ENCODE measurements at places on chromosomes 4 and X. TPM values are rescaled to one million over a fixed set of nuclear protein-coding genes. Genes with fewer than 3 reads are reported as not detected.

DNA sequence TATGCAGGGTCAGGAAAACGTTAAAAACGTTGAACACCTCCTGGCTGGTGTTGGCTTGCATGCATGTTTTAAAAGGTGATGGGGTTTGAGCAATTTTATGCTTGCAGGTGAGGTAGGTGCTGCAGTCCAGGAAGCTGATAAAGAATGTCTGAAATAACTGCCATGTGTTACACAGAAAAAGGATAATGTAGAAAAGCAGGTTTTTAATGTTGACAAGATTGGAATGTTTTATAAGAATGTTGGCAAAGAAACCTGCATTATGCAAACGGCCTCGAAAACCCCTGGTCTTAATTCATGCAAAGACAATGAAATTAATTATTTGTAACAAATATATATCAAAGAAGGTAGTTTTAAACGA, 723.7 kb upstream of the AGA start:
- no peak for DNase-seq

DNA sequence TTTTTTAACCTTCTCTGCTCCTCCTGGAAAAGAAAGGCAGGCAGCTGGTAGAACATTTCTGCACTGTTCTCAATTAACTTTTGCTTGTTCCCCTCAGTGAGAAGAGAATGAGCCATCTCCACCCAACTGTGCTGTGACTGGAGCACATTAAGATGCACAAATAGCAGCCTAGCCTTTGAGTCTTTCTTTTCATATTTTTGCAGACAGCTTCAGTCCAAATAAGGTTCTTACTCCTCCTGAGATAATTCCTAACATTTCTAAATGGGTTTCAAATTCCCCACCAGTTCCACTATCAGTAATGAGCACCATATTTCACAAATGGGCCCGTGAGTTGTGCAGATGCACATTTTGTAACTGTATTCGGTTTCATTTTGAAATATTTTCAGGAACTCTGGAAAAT, 118.6 kb downstream of the SPCS3 start:
- DNase-seq: no peak

- no peak for DNase-seq
Measured at GRCh38 chrX:155242300-155242699, 22.0 kb downstream of the RAB39B start.

- DNase-seq: no peak
Measured at GRCh38 chrX:138771047-138771446, 59.5 kb upstream of the FGF13 start.

- DNase-seq: no peak
Measured at GRCh38 chr4:70589785-70590184, 2.3 kb upstream of the AMBN start.

DNA sequence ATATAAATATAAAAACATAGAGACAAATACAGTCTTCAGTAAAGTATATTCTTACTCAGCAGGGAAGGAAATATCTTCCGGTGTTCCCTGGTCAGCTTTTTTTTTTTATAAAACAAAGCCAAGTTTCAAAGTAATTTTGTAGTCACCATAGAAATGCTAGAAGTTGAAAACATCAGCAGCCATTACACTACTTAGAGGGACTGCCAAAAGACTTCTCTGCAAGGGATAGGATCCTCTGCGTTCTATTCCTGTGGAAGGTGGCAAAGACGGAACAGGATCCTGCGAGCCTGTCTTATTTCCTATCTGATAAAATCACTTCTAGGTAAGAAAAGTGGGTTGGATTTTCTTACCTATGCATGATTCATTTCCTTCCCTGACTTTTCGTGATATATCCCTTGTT, 19.4 kb downstream of the CLDN22 start:
- no peak for DNase-seq

- peak; percentile 69 for DNase-seq
Measured at GRCh38 chr4:184384810-184385557, 89.4 kb downstream of the IRF2 start.

DNA sequence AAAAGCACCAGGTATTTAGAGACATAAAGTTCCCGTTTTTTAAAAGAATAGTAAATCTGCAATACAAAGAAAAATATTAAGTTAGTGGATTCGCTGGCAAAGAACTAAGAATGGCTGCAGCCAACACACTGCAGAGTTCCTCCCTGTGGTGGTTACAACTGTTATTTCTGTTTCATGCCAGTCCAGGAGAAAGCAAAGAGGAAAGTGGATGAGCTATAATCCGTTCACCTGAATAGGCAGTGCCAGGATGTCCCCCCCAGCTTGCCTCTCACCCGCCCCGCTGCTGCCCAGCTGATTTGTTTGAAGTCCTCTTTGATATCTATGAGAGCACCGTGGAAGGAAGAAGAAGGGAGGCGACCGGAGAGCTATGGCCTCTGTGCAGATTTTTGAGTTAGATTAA, 63.9 kb downstream of the PTCHD1 start:
- no peak for DNase-seq

- DNase-seq: no peak
Measured at GRCh38 chr4:132108784-132109183, 1040.3 kb upstream of the PCDH10 start.

DNA sequence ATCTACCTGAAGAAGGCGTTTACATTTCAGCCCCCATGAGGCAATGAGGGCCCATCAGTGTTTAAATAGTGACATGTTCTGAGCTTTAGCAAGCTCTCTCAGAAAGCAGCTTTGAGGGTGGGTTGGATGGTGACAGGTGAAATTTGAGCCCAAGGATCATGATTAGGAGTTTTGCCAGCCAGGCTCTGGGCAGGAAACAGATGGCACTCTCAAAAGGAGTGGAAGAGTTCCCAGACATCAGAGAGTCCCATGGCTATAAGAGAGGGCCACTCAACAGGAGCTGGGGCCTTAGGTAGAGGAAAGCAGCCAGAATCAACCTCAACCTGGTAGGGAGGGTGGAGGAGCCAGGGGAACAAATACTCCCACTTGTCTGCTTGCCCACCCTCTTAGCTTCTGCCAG, 499.8 kb downstream of the MID1IP1 start:
- no peak for DNase-seq

DNA sequence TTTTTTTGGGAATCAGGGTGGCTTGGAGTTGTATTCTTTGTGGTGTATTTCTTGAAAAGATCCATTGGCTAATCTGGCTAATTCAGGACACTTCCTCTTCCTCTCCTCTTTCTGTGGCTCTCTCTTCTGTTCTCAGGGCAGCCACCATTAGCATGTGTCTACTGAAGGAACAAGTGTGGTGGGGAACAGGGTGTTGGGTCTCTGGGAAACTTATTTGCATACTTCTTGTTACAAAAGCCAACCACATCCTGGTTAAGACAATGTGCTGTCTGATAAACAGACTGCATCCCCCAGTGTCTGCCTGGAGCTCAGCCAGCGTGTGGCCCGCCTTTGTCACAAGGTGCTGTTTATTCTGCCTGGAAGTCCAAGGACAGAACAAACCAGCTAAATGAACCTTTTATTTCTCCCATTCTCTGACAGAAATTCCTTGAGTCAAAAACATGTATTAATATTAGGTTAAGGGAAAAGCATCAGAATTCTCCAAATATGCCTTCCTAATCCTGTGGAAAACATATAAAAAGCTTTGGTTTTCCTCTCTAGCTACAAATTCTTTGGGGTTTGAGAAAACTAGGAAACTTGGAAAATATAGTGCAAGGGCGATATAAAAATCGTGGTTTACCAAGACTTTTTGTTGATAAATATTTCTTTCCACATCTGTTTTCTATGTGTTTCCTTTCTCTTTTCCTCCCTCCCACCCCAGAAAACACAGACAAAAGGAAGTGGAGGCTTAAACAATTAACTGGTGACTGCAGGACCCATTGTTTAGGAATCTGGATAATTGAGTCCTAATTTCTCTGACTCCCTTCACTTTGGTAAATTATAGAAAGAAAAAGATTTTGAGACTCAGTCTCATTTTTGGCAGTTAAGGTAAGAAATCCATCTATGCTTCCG, 203.6 kb downstream of the SPRY1 start:
- no peak for DNase-seq

- no peak for DNase-seq
Measured at GRCh38 chrX:14936561-14936960, 63.3 kb downstream of the MOSPD2 start.

DNA sequence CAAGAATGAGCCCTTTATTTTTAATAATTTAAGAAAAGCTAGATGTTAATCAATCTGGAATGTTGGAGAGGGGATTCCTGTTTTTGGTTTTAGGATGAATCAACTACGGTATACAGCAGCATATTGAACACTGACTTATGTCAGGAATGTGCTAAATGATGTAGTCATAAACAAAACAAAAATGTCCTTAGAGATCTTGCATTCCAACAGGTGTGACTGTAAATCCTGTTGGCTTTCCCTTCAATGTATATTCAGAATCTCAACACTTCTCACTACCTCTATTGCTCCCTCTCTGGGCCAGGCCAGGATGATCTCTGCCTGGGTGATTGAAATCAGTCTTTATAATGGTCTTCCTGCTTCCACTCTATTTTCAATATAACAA, 37.8 kb upstream of the BDH2 start:
- DNase-seq: no peak

DNA sequence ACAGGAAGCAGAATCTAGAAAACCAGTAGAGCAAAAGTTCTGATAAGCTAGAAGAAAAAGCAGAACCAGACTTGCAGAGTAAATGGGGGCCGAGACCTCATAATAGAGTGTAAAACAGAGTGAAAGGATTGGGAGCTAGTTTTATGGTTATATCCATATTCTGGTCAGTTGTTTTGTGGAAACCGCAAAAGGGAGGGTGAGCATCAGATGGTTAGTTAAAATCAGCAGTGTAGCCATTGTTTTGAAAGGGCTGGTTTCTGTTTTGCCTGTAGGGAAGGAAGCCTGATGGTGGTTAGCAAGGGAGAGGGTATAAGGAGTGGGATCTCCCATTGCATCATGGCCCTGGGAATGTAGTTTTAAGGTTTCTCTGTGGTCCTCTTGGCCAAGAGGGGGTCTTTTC, 17.2 kb upstream of the CCNI start:
- no peak for DNase-seq

Gene VSIG1
- total RNA-seq: not detected

Gene ARAP2
- 4.7 TPM for total RNA-seq

Gene SHROOM4
- total RNA-seq: not detected

Gene EDA
- total RNA-seq: not detected

Gene CTAG1B
- not detected for total RNA-seq

Data from Karpas-422 (cell line).